NB4 (cell line): ENCODE measurements at places on chromosomes 12 and 14.

- DNase-seq: no peak
Measured at GRCh38 chr14:99459481-99460100, 21.1 kb downstream of the SETD3 start.

DNA sequence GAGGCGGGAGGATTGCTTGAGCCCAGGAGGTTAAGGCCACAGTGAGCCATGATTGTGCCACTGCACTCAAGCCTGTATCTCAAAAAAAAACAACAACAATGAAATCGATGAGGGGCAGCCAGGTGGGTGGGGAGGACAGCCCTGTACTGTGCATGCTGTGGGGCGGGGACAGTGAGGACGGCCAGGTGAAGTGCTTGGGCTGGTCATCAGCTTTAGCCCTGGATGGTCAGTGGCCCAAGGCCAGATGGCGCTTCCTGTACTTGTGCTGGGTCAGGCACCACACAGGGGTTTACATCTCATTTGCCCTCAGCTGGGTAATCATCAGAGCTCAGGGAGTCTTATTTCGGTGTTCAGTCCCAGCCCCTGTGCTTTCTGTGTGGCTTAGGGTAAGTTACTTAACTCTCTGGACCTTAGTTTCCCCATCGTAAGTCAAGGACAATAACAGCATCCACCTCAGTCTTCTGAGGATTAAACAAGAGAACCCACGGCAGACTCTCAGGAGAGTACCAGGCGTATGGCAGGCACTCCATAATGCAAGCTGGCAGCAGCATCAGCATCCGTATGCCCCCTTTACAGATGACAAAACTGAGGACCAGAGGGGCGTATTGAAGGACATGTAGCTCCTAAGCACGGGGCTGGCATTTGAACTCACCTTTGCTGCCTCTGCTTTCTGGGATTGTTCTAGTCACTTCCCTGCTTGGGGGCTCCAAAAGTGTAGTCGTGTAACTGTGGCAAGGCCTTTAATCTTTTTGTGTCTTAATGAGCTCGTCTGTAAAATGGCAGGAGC is 71.9 kb downstream of the SLC25A47 start:
- DNase-seq: no peak

DNA sequence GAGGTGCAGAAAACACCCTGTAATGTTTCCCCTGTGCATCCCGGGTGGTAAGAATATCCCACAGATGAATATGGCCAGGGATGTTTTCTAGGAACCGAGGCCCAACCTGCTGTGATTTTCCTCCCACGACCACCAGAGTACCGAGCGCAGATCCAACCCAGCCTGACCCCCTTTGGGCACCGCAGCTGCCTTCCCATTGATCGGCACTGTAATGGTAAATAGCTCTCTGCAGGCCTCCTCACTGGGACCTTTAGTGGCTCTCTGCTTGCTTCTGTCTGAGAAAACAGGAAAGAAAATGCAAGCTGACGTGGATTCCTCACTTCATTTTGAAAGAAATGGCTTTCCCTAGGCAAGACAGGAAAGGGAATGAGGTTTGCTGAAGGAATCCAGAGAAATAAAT is 2.4 kb upstream of the RAB15 start:
- no peak for DNase-seq

DNA sequence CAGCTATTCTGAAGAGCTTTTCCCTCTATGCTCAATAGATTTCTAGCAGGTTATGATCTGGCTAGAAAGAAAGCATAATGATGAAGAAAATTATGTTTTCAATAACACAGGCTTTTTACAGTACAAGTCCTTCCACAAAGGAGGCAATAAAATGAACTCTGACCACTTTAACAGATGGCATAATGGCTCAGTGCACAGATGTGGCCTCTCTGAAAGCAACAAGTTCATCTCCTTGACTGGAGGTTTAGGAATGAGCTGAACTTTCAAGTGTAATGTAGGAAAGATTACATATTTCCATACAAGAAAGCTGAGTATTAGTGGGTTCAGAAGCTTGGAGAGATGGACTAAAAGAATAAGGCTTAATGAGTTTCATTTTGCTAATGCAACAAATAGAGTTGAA is 147.4 kb downstream of the EFCAB11 start:
- DNase-seq: no peak

DNA sequence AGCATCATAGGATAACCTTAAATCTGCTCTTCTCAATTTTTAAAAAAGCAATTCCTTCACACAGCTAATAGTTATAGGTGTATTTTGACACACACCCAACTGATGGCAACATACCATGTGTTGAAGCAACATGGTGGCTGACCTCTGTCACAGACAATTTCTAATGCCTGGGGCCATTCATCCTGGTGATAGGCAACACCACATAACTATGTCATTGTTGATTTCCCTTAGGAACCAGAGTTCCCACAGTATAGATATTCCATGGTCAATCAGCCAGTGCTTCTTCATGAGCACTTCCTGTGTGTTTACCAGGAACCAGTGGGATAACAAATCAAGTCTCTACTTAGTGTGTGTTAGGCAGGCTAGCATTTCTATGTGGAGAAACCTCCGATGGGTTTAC is 88.3 kb downstream of the FIGNL2 start:
- DNase-seq: no peak

DNA sequence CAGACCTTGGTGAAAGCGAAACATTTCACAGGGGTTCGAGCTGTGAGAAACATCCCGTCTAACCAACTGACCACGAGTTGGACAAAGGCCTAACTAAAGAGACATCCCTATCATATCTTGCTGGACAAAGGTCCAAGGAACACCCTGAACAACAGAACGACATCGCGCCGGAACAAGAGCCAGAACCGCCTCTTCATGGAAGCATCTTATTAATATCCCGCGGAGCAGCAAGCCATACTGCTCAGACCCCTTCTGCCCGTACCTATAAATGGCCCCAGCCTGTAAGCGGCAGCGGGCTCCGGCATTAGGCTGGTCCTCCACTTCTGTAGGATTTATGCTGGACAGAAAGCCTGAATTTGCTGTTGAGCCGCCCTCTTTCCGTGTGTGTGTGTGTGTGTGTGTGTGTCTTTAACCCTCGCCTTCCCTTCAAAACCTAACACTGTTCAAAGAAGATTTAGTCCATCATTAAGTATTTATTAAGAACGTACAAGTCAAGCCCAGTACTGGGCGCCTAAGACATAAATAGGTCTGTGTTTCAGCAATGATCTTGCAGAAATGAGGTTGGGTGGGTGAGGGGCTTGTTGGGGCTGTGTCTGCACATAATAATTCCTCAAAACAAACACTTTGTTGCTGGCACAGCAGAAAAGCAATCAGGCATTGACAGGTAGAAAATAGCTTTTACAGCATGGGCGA is 1.9 kb downstream of the SLC6A15 start:
- DNase-seq: no peak

- DNase-seq: peak; percentile 17
Measured at GRCh38 chr14:90062822-90063539, 1.2 kb downstream of the KCNK13 start.

DNA sequence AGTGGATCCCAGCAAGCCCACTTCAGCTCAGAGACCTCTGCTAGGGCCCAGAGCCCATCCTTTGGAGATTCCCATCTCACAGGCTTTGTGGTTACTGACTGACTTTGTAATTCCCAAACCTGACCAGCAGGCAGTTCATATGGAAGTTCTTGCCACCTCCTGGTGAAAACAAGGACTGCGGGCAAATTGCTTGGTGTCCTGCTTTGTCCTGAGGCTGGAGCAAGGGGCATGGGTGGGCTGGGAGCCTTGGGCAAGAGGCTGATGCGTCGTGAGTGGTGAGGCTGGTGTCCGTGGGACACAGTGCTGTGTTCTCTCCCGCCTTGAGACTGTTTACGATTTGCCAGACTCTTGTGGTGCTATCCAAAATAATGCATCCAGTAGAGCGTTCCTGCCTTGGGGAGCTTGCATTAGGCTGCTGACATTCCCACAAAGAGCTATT is 91.0 kb downstream of the LRRC74A start:
- peak; percentile 44 for DNase-seq

DNA sequence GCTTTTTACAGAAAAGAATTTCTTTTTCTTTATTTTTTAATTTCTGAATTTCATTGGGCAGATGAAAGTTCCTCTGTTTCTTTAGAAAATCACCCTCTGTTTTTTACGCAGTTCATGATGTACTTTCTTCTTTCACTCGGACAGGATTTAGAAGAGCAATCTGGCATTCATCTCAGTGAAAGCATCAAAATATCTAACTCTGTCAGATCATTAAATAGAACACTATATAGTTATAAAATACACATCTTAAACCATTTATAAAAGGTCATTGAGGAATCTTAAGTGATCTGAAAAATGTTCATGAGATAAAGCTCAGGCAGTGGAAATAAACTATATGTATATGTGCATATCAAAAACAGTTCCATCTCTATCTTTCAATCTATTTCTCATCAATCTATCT is 3.9 kb downstream of the IFNG-AS1 start:
- DNase-seq: no peak

DNA sequence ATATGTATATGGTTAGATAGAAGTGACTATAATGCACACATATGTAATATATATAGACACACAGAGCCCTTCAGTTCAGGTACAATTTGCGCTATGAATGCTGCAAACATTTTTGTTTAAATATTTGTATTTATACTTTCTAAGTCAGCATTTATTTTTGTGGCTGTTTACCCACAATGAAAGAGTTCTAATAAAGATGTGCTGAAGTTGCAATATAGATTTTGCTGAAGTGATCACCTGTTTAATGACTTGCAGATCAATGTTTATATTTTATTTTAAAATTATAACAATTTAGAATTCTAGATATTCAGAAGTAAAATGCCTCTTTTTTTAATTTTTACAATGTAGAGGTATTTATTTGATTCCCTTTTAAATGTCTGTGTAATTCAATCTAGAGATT is 3.5 kb downstream of the FOXG1 start:
- no peak for DNase-seq

DNA sequence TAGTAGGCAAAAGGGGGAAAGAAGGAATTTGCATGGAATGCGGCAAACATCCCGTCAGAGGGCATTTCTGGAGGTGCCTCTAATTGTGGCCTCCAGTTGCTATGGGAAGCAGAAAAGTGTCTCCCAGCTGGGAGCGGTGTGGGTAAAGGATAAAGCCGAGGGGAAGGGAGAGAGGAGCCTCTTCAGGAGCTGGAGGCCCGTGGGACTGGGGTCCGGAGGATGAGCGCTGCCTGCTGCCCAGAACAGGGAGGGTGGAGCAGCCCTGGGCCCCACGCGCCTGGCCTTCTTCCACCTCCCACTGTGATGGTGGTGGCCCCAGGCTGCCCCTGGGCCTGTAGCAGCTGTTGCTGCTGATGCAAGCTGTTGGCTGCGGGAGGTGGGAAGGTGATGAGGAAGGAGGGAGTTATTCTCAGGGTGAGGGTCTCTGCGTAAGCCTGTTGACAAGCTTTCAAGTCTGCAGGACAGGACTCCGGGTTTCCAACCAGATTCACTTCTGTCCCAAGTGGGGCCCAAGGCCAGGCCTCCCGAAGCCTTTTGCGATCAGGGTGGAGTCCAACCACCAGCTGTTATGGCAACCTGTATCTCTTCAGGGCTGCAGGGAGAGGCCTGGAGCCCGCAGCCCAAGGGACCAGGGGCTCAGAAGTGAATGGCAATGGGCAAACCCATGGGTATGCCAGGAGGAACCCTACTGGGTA is 19.1 kb upstream of the PGF start:
- DNase-seq: no peak

DNA sequence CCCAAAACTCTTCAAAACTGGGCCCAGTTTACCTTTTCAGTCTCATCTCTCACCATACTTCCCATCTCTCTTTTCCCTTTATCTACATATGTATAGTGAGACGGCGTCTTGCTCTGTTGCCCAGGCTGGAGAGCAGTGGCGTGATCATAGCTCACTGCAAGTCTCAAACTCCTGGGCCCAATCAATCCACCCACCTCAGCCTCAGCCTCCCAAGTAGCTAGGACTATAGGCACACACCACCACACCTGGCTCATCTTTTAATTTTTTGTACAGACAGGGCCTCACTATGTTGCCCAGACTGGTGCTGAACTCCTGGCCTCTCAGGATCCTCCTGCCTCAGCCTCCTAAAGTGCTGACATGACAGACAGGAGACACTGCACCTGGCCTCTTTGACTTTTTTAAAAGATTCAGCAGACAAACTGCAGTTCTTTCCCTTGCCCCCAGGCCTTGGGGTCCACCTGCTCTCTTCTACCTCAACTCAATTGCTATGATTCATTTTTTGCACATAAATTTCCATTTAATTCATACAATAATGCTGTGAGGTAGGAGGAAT is 33.6 kb downstream of the TFCP2 start:
- DNase-seq: no peak

DNA sequence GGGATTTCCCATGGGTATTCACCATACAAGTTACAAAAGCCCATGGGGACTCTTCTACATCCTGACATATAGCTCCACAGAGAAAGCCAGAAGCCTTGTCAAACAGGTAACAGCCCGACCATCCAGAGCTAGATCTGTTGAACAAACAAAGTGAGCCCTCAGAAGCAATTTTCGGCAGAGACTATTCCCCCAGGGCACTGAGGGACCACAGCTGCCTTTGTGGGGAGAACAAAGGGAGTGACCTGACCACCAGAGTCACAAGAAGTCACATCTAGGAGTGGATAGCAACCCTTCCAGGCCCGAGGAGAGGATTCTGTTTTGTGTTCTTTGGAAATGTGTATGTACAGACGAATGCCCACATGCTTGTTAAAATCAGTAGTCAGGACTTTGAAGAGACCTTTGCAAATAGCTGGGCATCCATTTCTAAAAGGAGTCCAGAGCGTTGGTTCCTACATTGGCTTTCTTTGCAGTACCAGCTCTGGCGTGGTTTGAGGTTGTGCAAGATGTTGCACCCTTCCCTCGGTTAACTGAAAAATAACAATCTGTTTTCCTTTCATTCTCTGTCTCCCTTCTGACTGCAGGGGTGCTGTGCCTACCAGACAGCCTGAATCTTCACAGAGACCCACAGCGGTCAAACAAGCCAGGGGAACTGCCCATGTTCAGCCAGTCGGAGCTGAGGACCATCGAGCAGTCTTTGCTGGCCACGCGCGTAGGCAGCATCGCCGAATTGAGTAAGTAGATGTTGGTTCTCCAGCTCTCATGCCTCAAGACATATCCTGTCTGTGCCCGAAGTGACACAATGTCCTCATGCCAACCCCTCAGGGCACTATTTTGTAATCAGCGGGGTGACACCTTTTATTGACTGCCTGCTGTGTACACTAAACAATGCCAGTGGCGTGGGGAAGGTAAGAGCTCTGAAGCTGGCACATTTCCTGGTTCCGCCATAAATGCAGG is 165.4 kb upstream of the PWP1 start:
- DNase-seq: peak; percentile 85

- DNase-seq: no peak
Measured at GRCh38 chr14:90692061-90692460, 124.2 kb downstream of the TTC7B start.

- DNase-seq: no peak
Measured at GRCh38 chr14:28272270-28272669, 494.3 kb upstream of the FOXG1 start.

DNA sequence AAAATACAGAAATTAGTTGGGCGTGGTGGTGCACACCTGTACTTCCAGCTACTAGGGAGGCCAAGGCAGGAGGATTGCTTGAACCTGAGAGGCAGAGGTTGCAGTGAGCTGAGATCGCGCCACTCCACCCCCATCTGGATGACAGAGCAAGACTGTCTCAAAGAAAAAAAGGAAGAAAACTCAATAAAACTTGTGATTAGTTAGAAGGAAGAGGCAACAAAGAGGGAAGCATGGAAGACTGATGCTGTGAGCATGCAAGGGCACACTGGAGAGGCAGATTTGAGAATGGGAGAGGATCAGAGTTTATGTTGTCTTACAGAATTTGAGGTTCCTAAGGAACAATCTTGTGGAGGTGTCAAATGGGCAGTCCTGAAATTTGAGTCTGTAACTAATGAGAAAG is 2.8 kb upstream of the ZC2HC1C start:
- no peak for DNase-seq

GRCh38 chr14:95268350-95268749 is 51.4 kb downstream of the CLMN start:
- no peak for DNase-seq

- DNase-seq: peak; percentile 66
Measured at GRCh38 chr12:124592481-124593160, 25.2 kb upstream of the NCOR2 start.
